ENCODE measurements at places on chromosomes 13 and 19.

GRCh38 chr13:57874530-57874929 lies 243.0 kb downstream of the PCDH17 start:
- no peak for DNase-seq

GRCh38 chr13:70622796-70623195 lies 514.5 kb upstream of the KLHL1 start:
- no peak for DNase-seq

DNA sequence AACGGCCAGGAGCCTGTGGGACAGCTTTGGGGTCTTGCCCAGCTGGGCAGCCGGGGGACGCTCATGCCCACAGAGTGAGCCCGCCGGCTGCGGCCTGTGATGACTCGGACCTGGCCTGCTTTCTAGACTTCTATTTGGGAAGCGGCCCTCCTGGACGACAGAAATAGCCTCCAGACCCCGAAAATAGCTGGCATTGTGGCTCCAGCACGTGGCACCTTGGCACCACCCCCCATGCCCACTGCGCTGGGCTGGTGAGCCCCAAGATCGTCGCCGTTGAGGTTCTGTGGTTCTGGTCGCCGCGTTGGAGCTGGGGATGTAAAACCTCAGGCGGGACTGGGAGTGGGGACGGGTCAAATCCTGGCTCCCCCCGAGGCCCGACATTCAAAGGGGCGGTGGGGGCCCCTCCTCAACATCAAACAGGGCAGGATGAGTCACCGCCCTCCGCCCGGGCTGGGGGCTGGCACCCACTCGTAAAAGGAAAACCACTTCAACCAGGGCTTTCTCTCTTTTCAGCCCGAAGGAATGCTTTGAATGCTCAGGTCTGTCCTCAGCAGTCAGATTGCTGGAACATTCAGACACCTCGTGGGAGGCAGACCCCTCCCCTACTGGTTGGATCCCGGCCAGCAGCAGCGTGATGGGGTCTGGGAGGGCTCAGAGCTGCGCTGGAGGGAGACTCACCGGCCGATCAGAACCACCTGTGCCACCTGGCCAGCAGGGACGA lies 42.1 kb downstream of the GADD45B start:
- no peak for DNase-seq

DNA sequence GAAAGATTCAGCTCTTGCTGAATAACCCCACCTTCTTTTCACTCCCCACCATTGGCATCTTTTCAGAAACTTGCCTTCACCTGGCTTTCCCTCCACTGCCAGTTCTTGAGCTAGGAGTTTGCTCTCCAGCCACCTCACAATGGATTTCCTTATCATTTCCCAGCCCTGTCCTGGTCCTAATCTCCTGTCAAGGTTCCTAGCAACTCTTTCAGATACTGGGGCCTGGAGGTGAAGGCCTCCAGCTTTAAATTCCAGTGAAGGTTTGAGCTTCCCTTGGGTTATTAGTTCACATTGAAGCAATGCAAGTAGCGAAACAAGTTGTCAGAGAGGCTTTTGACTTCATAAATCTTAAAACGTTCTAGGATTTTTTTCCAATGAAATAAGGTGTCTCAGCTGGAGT lies 320.8 kb upstream of the MAB21L1 start:
- no peak for DNase-seq

DNA sequence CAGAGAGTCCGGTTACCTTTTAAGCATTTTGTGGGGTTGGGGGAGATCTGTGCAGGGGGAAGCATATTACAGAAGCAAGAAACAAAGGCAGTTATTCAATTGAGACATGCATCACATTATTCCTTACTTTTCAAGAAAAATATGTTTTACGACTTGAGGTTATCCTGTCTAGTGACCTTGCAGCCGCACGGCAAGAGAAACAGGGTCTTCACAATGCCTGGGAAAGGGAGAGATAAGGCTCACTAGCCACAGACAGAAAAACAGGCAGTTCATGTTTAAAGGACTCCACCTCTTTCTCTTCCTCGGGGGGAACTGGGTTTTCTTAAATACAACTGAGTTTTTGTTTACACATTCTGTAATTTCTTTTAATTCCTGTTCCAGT lies 536 bp upstream of the NCR1 start:
- DNase-seq, result no peak

DNA sequence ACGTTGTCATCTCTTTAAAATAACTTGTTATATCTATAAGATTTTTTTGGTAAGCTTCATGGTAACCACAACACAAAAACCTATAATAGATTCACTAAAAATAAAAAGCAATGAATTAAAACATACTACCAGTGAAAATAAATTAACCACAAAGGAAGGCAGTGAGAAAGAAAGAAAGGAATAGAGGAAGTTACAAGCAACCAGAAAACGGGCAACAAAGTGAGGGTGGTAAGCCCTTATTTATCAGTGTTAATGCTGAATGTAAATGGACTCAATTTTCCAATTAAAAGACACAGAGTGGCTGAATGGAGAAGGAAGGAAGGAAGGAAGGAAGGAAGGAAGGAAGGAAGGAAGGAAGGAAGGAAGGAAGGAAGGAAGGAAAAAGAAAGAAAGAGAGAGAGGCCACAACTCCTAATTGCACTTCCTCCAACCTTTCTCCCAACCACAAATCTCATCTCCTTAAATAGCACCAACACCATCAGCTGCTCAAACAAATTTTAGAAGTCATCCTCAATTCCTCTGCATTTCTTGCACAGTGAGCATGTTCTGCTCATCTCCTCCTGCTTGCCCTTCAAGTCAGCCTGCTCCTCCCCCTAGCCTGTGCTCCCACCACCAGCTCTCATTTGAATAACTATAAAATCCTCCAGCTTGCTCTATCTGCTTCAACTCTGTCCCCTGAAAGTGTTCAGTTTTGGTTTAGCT lies 48.6 kb downstream of the CCNA1 start:
- no peak for DNase-seq

DNA sequence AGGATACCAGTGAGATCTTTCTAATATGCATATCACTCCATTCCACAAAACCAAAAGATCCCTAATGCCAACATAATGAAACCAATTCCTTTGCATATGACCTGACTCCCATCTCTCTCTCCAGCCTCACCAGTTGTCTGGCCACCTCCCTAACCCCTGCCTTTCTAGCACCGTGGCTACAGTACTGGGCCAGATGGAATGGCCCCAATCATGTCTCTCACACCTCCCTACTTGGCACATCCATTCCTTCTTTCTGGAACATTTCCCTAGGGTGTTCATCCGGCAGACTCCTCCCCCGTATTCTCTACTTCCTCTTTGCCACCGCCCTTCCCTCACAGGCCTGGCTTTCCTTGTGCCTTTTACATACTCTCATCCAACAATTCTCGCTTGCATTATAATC lies 62.0 kb downstream of the GPALPP1 start:
- no peak for DNase-seq

- DNase-seq, result no peak
Observed at GRCh38 chr13:47959468-47960247, 41.4 kb downstream of the SUCLA2 start.

DNA sequence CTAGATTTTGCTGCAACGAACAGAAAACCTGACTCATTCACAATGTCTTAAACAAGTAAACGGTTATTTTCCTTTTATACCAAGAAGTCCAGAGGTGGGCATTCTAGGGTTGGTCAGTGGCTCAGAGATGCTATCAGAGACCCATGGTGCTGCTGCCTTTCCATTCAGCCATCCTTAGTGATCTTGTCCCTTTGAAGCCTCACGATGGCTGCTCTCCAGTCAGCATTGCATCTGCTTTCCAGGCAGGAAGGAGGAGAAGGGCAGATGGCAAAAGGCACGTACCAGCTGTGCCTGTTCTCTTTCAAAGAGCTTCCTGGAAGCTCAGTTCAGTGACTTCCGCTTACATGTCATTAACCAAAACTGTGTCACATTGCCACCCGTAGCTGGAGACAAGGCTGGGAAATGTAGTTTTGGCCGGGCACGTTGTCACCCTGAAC lies 30.1 kb downstream of the WDFY2 start:
- DNase-seq, result no peak

- no peak for DNase-seq
Observed at GRCh38 chr13:91896547-91896946, 498.1 kb downstream of the GPC5 start.

- DNase-seq, result no peak
Observed at GRCh38 chr13:24389506-24389905, 80.1 kb downstream of the C1QTNF9 start.

GRCh38 chr13:54852831-54853230 lies 1824.2 kb downstream of the OLFM4 start:
- DNase-seq, result no peak

Data from C1 segment of cervical spinal cord (tissue), 14 donors.